ENCODE measurements at places on chromosomes 4 and X.

GRCh38 chr4:98680806-98681205 is 22.4 kb upstream of the TSPAN5 start:
- no peak for DNase-seq

- no peak for DNase-seq
Measured at GRCh38 chr4:96986816-96987215, 1146.9 kb downstream of the PDHA2 start.

GRCh38 chrX:13506574-13506973 is 62.8 kb upstream of the EGFL6 start:
- peak; percentile 22 for DNase-seq

DNA sequence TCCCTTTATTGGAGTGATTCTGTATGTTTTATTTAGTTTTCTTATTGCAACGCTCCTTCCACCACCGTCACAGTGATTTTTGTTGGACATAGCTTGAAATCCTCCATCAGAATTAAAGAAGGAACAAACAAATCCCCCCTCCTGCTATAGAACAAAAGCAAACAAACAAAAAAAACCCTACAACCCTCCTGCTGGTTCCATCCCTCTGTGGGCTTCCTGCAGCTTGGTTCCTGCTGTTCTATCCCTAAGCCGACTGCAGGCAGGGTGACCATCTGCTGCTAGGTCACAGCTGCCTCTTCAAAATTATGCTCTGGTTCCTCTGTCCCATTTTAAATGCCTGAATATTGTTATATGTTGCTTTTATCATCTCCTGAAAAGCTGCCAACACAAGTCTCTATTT is 116.8 kb upstream of the AGA start:
- no peak for DNase-seq

- peak; percentile 76 for DNase-seq
Measured at GRCh38 chr4:113761620-113762185, at the start of gene CAMK2D. Gene CAMK2D, minus strand, starts transcription at chr4:113761738. Its CDS starts 670 bp downstream, at chr4:113761068.

GRCh38 chr4:17347445-17347844 is 164.4 kb downstream of the QDPR start:
- no peak for DNase-seq

- no peak for DNase-seq
Measured at GRCh38 chr4:141759796-141760425, 123.5 kb downstream of the IL15 start.

- no peak for DNase-seq
Measured at GRCh38 chrX:5683996-5684395, 544.7 kb downstream of the NLGN4X start.

DNA sequence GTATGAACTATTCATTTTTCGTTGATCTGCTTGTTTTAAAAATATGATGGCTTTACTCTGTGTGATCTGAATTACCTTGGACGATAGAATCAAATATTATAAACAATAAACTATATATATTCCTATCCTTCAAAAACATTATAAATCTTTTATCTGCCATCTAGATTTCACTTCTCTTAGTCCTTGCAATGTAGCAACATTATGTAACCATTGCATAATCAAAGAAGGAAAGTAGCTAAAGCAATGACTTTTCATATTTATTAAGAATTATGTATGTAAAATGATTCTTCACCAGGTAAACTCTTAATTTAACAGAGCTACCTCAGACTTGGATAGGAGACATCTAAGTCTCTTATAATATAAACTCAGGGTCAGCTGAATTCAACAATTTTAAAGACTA is 210.5 kb downstream of the ADAMTS3 start:
- no peak for DNase-seq

DNA sequence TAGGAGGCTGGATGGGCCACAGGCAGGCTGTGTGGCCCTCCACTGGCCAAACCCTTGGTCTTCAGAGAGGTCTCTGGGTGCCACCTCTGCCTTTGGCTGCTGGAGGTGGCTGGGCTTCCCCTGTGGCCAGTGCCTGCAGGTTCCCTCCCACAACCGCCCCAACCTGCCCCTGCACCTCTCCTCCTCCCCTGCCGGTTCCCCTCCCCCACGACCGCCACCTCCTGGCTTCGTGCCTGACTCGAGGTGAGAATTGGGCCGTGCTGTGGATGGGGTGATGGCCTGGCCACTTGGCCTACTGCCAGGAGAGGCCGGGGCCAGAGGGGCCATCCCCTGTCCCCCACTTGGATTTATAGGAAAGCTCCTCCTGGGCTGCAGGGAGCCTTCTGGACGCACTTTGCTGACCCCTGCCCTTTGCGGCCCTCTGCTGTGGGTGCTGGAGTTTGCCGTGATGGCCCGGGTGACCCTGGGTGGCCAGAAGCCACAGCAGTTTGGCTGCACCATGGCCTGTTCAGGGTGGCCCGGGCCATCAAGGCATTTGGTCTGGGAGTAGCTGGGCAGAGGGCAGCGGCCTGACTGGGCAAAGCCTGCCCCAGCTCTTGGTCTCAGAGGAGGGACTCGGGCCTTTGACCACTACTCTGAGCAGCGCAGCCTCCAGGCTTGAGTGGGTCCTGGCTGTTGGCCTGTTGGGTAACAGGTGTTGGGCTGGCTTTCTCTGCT is 3.8 kb downstream of the NAT8L start:
- DNase-seq: no peak

DNA sequence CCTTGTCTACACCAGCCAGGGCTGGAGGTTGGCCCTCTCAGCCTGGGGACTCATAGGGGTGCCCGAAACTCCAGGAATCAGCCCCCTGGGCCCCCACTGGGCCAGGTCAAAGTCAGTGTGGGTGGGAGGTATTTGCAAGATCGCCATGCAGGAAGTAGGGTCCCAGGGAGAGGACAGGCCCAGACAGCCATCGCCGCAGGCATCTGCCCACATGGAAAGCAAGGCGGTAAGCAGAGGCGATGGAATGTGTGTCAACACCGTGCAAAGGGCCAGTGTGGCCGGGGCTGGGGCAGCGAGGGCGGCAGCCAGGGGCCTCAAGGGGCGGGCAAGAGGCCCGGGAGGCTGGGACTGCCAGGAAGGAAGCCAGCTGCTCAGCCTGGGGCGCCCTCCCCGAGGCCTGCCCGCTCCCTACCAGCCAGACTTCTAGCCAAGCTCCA is 19.3 kb upstream of the DUSP9 start:
- DNase-seq: no peak

DNA sequence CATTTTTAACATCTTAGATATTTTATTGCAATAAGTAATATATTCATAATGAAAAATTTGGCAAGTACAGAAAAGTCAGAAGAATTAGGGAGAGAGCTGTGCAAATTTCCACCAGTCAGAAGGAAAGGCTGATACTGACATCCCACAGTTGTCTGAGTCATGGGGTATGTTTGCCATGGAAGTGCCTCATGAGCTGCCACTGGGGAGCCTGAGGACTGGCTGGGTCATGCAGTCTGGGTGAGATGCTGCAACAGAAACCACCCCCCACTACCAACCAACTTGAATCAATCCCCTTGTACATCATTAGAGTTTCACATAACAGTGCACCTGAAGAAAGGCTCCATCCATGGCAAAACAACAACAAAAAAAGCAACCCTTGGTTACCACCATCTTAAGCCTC is 45.2 kb upstream of the ENPP6 start:
- no peak for DNase-seq

GRCh38 chrX:114584375-114584943 is 573 bp downstream of the HTR2C start:
- no peak for DNase-seq

DNA sequence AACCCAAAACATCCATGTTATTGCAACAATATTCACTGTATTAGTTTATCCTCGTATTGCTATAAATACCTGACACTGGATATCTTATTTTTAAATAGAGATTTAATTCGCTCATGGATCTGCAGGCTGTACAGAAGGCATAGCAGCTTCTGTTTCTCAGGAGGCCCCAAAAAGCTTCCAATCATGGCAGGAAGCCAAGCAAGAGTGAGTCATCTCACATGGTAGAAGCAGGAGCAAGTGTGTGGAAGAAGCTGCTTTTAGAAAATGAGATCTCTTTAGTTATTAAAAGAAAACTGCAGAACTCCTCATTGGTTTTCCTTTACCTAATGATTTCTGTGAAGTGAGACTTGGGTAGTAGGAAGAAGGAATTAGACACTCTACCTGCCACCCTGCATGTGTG is 16.4 kb downstream of the ZNF732 start:
- DNase-seq: no peak
